ENCODE measurements at places on chromosomes 6 and 20.

- no peak for DNase-seq
Measured at GRCh38 chr6:170088582-170088955, 202.3 kb downstream of the DLL1 start.

DNA sequence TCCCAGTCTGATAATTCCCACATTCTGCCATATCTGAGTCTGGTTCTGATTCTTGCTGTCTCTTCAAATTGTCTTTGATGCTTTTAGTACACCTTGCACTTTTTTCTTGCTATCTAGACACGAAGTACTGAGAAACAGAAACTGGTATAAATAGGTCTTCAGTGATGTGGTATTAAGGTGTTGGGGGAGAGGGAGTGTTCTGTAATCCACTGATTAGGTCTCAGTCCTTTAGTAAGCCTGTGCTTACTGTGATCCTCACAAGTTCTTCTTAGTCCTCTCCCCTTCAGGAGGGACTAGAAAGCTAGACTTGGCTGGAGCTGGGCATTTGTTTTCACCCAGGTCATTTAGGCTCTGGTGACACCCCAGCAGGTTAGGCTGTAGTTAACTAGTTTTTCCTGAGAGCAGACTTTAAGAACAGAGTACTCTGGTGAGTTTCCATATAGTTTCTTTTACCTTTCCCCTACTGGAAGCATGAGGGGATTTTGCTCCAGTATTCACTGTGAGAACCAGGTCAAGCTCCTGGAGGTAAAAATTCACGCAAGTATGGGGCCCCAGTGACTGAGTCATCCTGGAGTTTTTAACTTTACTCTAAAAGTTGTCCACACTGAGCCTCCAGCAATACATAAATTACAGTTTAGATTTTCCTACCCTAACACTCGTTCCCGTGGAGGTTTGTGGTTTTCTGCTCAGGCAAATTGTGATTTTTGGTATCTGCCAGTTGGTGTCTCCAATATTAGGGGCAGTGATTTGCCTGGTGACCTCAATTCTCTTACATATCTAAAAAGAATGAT lies 154.6 kb downstream of the CDKAL1 start:
- no peak for DNase-seq

GRCh38 chr6:54248994-54249393 lies 59.2 kb upstream of the TINAG start:
- DNase-seq, result no peak

DNA sequence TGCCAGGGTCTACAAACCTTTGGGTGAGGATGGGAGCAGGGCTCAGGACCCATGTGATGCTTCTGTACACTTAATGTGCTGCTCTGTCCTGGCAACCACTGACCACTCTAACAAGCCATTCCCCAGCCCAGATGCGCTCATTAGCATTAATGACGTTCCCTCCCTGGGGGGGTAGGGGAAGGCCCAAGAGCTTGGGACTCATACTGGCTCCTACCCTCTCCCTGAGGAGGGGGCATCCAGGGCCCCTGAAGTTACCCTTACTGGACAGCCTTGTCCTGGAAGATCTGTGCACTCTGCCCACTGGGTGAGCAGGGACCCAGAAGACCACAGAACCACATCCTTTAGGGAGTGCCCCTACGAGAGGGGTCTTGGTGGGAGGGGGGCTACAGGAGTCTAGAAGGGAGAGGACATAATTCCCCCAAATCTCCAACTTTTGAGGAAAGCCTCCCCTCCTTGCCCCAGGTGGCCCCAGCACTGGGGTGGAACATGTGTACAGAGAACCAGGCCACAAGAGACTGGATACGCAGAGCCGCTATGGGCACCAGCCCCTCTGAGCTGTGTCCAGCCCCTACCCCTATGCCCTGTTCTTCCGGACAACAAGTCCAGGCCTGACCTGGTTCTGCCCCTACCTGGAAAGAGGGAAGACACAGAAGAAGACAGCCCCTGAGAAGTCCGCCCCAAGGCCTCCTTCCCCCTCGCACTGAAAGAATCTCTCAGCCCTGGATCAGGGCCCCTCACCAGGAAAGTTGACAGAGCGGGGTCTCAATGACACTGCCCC lies 1.4 kb downstream of the TEAD3 start:
- no peak for DNase-seq

- no peak for DNase-seq
Measured at GRCh38 chr20:17611290-17611539, 41.3 kb downstream of the DSTN start.

DNA sequence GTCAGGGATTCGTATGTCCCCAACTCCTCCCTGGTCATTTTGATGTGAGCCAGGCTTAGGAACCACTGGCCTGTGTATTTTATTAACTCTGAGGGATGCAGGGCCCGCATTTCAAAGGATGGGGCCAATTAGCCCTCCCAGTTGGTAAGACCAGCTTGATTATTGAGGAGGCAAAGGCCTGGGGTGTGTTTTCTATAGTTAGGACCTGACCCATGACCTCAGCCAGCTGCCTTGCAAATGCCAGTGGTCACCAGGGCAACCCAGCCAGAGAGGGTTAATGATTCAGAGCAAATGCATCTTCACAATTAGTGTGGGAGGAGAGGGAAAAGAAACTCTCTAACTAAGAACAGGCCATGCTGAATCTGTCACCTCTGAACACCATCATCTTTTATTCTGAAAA lies 835.4 kb downstream of the MAFB start:
- no peak for DNase-seq

DNA sequence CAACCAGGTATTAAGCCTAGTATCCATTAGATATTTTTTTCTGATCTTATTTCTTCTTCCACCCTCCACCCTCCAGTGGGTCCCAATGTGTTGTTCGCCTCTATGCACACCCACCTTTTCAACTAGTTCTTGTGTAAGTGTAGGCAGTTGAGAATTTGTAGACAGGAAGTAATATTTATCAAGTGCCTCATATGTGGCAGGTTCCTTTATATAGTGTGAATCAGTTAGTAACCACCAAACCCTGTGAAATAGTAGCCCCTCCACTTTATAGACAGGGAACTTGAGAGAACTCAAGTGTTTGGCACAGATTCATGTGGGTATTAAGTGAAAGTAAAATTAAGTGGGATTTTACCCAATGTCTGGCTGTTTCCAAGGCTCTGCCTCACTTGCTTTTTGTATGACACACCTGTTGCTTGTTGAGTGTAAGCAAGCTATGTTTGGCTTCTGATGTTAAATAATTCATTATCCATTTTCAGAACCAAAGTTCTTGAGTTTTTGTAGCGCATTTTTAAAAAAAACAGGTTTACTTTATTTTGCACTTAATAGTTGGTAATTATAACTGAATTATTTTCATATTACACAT lies 24.8 kb downstream of the AFDN start:
- no peak for DNase-seq

GRCh38 chr6:44921798-44922197 lies 406.3 kb upstream of the RUNX2 start:
- no peak for DNase-seq

DNA sequence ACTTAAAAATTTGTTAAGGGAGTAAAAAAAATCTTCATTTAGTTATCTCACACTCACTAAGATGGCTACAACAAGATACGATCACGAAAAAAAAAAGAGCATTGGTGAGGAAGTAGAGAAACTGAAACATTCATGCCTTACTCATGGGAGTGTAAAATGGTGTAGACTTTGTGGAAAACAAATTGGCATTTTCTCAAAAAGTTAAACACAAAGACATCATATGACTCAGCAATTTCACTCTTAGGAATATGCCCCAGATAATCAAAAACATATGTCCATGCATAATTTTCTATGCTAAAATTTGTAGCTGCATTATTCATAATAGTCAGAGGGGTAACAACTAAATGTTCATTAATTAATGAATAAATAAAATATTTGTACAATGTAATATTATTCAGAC lies 120.9 kb upstream of the IRAK1BP1 start:
- no peak for DNase-seq

DNA sequence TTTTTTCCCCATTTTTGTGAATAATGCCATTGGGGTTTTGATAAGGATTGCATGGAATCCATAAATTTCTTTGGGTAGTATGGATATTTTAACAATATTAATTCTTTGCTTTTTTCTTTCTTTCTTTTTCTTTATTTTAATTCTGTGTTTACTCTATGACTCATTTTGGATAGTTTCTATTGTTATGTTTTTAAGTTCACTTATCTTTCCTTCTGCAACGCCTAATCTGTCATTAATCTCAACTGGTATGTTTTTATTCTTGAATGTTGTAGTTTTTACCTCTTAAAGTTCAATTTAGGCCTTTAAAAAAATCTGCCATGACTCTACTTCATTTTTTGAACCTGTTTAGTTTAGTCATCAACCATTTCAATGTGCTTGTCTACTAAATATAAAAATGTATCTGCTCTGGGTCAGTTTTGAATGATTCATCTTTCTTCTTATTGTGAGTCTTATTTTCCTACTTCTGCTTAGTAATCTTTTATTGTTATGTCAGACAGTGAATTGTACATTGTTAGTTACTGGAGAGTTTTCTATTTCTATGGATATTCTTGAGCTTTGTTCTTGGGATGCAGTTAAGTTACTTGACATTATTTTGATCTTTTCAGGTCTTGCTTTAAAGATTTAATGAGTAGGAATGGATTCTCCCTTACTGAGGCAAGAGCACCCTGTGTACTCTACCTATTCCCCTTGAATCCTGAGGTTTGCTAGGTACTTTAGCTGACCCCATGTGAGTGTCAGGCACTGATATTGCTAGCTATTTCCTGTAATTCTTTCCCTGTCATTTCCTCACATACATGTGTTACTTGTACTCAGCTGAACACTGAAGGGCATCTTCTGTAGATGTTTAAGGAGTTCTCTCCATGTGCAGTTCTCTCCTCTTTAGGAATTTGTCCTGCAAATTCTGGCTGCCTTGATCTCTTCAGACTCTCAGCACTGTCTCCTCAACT lies 104.2 kb downstream of the TFAP2B start:
- no peak for DNase-seq

DNA sequence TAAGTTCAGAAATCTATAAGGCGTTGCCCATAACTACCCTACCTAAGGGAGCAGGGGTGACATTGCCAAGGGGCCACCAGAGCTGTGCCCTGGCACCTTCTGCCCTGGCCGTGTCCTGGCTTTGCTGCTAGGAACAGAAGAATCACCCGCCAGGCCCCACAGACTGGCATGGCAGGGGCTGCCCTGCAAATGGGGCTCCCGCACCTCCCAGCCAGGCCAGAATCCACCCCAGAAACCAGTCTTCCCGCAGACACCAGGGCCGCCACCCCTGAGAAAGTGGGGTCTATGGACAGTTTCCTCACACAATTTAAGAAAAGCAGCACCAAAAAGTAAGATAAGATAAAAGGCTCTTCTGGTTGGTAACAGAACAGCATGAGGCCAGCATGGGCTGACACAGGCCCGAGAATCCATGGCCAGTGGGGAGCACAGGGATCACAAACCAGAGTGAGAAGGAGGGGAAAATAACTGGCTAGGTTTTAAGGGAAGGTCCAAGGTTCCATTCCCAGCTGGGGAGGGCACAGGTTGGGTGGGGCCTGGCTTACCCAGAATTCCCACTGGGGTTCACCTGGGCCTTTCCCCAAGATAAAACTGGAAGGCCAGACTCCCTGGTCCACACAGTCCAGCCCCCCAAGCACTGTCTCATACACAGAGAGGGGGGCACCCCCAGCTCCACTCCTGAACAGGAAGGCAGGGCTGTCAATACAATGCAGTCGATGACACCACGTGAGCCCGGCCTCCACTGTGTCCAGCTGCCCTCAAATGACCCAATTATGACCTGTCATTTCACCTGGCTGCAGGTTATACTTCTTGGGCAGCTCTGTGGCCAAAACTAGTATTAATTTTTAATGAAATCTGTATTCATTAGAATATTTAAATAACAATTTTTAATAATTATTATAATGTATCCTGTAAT lies 59.4 kb downstream of the PYGB start:
- no peak for DNase-seq

GRCh38 chr6:105401247-105402089 lies 1.4 kb downstream of the PREP start:
- DNase-seq, result no peak

DNA sequence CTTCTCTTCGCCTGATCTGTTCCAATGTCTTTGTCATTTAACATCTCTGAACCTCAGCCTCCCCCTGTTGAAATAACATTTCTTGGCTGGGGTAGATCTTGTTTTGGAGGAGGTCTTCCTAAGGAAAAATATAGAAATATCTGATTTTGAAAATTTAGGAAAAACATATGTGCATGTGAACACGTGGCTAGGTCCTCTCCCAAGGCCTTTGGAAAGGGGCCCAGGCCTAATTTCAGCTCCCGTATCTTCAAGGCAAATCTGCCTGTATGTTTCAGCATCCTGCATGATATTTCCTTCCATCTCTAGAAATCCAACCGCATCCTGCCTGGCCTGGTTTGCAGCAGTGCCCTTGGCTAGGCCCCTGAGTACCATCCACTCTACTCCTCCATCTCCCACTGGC lies 261.2 kb downstream of the PHACTR1 start:
- DNase-seq, result no peak

DNA sequence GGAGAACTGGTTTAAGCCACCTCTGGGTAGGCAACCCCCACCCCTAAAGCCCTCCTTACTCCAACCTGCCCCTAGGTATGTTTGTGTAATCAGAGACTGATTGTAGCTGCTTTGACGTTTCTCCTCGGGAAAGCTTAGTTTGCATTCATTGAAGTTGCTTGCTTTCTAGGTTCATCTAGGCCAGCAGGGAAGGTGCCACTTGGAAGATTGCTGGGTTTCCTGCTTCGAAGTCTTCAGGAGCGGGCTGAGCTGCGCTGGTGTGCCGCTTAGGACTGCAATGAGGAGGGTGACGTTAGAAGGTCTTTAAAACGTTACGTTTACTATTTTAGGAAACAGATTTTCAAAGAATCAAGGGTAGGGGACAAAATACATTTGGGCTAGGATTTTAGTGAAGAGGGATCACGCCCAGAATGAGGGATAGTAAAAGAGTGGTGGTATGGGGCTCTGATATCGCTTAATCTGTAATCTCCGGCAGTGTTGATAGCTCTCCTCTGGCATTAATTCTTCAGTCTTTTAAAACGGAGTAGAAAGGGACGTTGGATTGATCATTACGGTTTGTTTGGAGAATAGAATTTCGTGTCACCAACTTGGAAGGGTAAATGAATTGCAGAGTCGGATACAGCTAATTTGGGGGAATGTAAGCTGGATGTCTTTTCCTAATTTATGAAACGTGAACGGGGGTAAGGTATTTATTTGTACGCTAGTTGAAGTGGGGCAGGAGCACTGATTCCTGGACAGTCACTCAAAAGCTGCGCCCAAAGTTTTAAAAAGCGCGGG lies 92.6 kb upstream of the PRDM1 start:
- no peak for DNase-seq

- DNase-seq, result no peak
Measured at GRCh38 chr20:23367770-23368169, 5.8 kb downstream of the GZF1 start.

GRCh38 chr6:167826896-167827582 lies at the start of gene AFDN:
Gene AFDN (plus strand): TSS chr6:167826911. CDS start chr6:167827133, 222 bp downstream.
- no peak for DNase-seq

- no peak for DNase-seq
Measured at GRCh38 chr20:38321959-38322598, 18.1 kb downstream of the BPI start.

DNA sequence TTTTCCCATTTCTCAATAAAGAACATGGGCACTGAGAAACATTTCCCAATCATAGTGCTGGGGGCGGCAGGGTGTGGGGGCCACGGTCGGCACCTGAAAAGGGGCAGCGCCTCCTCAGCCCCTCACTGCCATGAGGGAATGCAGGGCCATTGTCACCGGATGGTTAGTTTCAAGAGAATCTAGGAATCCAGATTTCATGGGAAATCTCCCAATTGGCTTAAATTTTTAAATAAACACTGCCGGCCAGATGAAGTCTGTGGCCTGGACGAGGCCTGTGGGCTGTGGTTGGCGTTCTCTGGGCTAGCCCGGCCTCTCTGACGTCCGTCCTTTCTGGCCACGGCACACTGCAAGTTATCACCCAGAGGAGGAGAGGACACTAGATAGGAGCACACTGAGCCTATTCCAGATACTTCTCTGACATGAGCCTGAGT lies 25.6 kb downstream of the MANBAL start:
- DNase-seq, result no peak

Measured in activated naive CD8-positive, alpha-beta T cell treated with anti-CD3 and anti-CD28 coated beads, Interleukin-2, amount 50 U/mL, for 16 hours (primary cell).